ENCODE measurements at places on chromosomes 6 and 20.

DNA sequence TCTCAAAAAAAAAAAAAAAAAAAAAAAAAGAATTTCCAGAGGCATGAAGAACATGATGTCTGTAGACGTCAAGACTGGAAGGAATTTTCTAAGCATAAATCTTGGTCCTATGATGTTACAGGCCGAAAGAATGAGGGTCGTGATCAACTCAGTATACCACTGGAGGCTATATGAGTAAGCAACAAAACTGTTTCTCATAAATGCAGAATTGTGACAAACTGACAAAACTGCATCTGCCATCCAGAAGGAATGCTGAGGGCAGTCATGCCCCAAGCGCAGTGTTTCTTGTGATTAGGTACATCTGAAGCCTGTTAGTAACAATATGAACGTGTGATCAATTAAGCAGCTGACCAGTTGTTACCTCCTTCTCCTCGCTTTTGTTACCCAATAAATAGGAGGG, 43.5 kb upstream of the ADGRG6 start:
- no peak for DNase-seq

DNA sequence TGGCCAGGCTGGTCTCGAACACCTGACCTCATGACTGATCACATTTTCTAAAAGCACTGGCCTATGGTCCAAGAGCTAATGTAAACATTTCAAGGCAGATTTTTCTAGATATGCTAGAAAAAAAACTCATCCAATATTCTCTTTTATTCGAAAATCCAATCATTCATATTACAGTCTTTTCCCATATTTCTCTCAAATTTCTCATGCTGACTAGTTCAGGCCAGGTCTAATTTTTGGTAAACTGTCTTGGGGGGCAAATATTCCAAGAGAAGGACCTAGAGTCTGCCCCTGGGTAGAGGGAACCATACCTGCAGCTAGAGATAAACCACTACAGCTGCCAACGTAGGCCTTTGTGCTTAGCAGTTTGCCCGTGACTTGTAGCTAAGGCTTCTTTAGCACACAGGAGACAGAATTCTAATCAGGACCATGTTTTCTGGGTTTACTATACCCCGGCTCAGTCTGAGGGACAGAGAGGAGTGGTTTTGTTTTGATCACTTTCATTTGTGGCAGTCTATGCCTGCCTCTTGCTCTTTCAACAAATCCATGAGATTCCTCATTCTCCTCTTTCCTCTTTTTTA, 71.8 kb upstream of the CITED2 start:
- DNase-seq: no peak

GRCh38 chr6:91149246-91149955, 562.5 kb upstream of the MAP3K7 start:
- no peak for DNase-seq

- DNase-seq: no peak
Observed at GRCh38 chr20:36493801-36494114, 47.6 kb upstream of the MYL9 start.

DNA sequence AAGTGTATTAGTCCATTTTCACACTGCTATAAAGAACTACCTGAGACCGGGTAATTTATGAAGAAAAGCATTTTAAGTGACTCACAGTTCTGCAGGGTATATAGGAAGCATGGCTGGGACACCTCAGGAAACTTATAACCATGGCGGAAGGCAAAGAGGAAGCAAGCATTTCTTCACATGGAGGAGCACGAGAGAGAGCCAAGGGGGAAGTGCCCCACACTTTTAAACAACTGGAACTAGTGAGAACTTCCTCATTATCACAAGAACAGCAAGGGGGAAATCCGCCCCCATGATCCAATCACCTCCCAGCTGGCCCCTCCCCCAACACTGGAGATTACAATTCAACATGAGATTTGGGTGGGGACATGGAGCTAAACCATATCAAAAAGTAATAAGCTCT, 28.3 kb upstream of the B3GAT2 start:
- DNase-seq: no peak

Measured in smooth muscle cell of the brain vasculature (primary cell).